ENCODE measurements at places on chromosomes 13 and 19.

GRCh38 chr13:79407349-79407979, 1.4 kb upstream of the RBM26 start:
- DNase-seq, result peak; percentile 47

- DNase-seq, result no peak
Observed at GRCh38 chr13:67880916-67881315, 650.8 kb upstream of the PCDH9 start.

DNA sequence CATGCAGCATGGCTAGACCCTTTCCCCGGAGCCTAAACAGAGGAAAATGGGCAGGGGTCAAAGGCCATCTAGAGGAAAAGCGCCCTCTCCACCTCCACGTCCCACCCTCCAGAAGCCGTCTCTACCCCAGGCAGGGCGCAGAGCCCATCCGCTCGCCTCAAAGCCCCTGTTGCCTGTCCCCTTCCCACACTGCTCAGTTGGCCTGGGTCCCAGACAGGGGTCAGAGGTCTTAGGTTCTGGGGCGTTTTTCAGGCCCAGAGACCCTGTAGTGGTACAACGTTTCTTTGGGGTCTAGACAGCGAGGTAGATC, 285 bp downstream of the TMEM143 start:
- DNase-seq, result no peak

- DNase-seq, result no peak
Observed at GRCh38 chr13:68168448-68168847, 938.3 kb upstream of the PCDH9 start.

- no peak for DNase-seq
Observed at GRCh38 chr13:48715977-48716376, 62.2 kb downstream of the CYSLTR2 start.

- no peak for DNase-seq
Observed at GRCh38 chr13:29448174-29448573, 147.3 kb downstream of the SLC7A1 start.

GRCh38 chr13:78085434-78086225, 167.0 kb upstream of the EDNRB start:
- DNase-seq, result peak; percentile 15

- DNase-seq, result no peak
Observed at GRCh38 chr13:67008075-67008668, 222.0 kb downstream of the PCDH9 start.

DNA sequence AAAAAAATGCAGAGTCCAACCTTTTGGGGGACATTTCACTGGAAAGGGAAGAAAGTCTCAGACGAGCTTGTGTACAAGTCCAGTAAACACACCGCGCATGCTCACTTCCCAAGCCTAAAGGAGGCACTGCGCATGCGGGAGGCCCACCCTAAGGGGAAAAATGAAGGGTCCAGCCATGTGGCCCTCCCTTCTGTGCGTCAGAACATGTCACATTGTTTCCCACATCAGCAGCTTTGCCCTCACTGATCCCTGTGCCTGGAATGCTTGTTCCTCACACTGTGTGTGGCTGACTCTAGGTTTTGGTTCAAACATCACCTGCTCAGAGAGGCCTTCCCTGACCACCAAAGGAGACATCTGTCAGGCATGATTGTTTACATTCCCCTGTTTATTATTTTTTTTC, 4.4 kb downstream of the ELSPBP1 start:
- DNase-seq, result no peak

DNA sequence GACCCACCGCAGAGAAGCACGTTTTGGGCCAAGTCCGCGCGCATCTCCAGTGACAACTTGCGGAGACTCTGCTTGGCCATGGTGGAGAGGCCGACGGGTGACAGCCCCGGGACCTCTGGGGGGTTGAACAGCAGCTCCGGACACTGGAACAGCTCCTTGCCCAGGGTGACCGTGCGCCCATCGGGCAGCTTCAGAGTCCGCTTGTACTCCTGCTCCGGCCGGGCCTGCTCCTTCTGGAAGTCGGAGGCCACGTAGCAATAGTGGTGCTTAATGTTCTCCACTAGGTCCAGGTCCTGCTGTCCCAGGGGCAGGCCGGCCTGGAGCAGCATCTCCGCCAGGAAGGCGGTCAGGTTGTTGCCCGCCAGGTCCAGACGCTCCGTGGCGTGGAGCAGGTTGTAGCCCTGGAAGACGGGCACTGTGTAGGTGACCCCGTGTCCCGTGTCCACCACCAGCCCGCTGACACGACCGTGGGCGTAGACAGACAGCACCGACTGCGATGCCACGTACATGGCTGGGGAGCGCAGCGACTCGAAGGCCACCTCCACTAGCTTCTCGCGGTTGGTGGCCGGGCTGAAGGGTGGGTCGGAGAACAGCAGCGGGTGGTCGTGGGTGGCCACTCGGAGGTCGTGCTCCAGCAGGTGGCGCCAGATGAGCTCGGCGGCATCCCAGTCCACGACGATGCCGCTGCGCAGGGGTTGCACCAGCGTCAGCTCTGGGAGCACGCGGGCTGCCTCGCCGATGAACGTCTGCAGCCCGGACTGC, 743 bp downstream of the ACTL9 start:
- no peak for DNase-seq
